ENCODE measurements at places on chromosomes 5 and 9.

- no peak for DNase-seq
Observed at GRCh38 chr5:32942225-32942989, 231.3 kb downstream of the NPR3 start.

DNA sequence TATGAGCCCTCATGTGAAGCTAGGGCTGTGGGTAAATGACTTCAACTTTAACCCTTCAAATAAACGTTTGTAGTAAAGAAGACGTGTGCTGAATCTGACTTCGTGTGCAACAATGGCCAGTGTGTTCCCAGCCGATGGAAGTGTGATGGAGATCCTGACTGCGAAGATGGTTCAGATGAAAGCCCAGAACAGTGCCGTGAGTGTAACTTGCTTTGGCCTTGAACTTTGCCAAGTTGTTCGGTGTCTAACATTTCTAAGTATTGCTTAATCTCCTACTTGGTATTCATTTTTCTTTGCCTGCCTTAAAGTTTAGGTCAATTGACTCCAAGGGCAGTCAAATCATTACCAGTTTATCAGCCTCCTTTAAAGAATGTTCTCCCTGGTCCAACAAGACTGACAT is 18.2 kb downstream of the VLDLR start:
- no peak for DNase-seq

DNA sequence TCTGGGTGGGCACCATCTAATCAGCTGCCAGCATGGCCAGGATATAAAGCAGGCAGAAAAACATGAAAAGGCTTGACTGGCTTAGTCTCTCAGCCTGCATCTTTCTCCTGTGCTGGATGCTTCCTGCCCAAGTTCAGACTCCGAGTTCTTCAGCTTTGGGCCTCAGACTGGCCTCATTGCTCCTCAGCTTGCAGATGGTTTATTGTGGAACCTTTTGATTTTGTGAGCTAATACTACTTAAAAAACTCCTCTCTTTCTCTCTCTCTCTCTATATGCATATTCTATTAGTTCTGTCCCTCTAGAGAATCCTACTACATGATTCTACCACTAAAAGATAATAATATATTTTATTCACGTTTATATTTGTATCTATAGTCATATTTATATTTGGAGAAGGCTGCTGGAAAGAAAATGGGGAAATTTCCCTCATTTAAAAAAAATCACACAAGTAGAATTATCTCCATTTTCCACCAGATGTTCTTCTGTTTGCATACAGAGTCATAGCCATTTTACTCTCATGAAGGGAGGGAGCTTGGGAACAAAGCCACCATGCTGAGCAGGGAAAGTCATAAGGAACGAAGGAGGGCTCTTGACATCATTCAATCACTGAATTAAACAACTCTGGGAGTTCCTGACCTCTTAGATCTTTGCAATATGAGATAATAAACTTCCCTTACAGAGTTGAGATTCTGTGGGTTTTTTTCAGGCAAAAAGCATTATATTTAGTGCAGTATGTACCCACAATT is 1137.4 kb upstream of the CDH18 start:
- DNase-seq = no peak

DNA sequence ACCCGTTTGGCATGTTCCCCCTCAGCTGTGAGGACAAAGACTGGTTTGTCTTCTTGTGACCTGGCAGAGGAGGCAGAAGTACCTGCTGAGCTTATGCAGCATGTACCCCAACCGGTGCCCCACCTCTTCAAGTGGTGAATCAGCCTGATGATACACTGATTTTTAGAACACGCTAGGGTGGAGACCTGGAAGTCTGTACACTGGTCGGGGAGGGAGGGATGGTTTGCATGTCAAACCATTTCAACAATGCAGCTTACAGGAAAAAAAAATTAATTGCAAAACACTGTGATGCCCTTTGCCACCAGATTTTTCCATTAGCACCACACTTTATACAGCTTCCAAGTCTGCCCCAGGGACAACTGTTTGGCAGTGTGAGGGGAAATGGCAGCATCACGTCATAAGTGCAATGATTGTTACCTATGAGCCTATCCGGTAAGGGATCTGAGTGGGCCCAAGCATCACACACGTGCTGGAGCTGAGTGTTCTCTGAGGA is 155.1 kb upstream of the DMRT1 start:
- no peak for DNase-seq

GRCh38 chr9:2299156-2299842 is 284.2 kb downstream of the SMARCA2 start:
- no peak for DNase-seq

- peak; percentile 43 for DNase-seq
Observed at GRCh38 chr9:71941060-71941568, 29.7 kb downstream of the C9orf85 start.

DNA sequence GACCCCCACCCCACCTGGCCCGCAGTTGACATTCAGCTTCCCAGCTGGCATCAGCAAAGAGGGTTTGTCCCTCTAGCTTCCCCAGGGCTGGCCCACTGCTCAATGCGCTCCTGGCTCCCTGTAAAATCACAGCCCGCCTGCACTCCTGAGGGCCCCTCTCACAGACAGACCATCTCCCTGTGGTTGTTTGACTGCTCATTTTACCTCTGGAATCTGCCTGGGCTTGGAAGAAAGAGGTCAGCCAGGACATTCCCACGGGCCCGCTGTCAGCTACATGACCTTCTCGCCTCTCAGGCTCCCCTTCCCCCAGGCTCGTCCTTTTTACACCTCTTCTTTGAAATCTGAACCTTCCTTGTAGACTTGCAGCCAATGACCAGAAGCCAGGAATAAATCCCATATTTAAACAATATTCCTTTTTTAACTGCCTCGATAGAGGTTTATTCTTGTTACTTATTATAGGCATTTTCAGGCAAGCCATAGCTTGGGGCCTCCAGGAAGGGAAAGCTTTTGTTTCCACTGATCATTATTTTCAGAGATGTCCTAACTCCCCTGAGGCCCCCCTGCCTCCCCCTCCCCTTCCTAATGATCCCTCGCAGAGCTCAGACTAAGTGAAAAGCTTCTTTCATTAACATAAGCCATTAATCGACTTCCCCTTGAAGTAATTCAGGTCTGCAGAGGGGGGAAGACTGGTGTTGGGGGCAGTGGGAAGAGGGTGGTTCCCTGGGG is 76.3 kb upstream of the IQGAP2 start:
- DNase-seq = no peak

DNA sequence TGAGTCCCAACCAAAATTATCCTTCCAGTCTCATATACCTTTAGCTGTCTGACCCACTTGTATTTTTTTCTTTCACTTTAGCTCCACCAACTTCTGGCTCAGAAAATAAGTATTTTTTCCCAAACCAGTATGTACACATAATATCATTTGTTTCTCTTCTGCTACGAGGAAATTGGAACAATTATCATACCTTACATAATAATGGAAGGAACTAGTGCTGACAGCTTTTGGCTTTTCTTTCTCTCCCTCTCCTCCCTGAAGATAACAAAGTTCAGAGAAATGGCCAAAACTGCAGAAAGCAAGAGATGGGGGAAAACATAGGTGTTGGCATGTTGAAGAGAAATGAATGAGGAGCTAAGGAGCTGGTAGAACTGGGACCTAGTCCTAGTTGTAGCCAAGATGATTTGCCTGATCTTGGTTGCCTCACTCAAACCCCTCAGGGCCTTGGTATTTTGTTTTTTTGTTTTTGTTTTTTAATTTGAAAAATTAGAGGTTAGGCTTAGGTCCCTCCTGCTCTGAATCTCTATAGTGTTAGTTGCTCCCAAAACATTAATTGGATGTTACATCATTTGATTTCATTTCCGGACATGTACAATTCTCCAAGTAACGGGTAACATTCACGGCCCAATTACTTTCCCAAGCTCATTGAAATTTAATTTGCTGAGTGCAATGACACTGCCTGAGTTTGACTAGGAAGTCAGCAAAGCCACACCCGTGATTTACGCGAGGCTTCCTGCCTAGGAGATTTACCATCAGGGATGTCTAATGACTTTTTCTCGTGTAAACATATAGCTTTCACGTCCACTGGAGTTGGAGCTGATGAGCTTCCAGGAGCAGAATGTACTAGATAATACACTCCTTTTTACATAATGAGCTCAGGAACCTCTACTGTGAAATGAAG is 291.6 kb downstream of the TLE1 start:
- no peak for DNase-seq

- no peak for DNase-seq
Observed at GRCh38 chr5:83488271-83488670, 16.7 kb downstream of the VCAN start.

DNA sequence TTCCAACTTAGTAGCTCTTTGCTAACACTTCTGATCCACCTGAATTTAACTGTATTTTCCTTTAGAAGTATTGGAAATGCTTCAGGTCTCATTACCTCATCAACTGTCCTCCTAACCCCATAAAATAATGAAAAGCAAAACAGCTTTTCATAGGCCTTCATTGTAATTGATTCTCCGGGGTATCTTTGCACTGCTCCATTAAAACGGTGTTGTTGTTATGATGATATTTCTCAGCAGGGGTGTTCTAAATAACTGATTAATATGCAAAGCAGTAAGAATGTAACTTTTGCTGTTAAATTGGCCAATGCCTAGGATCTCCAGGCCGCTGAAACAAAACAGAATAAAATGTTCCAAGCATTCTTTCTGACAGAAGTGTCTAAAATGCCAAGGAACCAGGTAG is 1983.2 kb downstream of the EFNA5 start:
- no peak for DNase-seq

DNA sequence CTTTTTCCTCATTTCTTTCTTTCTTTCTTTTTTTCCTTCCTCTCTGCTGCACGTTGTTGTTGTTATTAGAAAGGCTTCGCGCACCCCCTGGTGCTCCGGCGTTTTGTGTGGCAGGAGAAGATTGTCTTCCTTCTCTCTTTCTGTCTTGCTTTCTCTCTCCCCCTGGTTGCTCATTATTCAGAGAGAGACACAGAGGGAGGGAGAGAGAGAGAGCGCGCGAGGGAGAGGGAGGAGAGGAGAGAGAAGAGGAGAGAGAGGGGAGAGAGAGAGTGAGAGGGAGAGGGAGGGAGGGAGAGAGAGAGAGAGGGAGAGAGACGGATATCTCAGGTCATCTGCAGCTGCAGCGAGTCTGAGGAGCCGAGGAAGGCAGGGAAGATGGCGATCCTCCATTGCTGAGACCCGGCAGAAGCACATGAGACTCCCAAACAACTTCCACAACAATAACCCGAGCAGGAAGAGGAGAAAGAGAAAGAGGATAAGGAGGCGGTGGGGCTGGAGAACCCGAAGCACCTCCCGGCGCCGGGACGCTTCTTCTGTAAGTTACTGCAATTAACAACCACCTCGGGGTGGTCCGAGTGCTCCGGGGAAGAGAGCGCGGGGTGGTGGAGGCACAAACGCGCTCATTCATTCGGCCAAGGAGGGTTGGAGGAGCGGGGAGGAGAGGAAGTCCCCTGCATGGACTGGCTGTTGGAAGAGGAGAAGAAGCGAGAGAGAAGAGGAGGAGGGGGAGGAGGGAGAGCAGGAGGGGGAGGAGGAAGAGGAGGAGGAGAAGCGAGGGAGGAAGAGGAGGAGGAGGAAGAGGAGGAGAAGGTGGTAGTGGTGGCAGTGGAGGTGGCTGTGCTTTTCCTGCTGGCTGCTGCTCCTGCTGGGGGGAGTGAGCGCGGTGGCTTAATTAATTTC is at the start of gene ZNF462:
ZNF462 (plus strand) TSS at position 346 of the 900 bp plus-strand sequence. CDS start 60,218 bp downstream, outside the sequence.
- DNase-seq = no peak

DNA sequence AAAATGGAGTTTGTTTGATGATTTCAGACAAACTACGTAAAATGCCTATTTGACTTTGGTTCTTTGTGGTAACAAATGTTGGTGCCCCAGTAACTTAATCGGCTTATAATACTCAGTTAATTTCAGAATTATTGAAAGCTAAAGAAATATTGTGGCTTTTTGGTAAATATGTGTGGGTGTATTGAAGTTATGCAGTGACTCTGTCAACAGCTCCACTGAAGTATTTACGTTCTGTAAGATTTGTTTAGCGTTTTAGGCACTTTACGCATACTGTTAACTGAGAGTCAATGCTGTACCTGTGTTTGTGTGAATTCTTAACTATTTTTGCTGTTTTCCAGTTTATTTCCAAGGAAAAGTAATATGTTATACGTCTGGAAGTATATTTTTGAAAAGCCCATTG is 2.2 kb downstream of the RAD23B start:
- no peak for DNase-seq

GRCh38 chr9:109399258-109399767 is 78.5 kb upstream of the EPB41L4B start:
- no peak for DNase-seq

- no peak for DNase-seq
Observed at GRCh38 chr5:139851558-139851957, 56.0 kb downstream of the PSD2 start.

GRCh38 chr5:32690153-32690552 is 21.0 kb upstream of the NPR3 start:
- no peak for DNase-seq

- DNase-seq = no peak
Observed at GRCh38 chr5:172407822-172408221, 46.5 kb downstream of the SH3PXD2B start.

DNA sequence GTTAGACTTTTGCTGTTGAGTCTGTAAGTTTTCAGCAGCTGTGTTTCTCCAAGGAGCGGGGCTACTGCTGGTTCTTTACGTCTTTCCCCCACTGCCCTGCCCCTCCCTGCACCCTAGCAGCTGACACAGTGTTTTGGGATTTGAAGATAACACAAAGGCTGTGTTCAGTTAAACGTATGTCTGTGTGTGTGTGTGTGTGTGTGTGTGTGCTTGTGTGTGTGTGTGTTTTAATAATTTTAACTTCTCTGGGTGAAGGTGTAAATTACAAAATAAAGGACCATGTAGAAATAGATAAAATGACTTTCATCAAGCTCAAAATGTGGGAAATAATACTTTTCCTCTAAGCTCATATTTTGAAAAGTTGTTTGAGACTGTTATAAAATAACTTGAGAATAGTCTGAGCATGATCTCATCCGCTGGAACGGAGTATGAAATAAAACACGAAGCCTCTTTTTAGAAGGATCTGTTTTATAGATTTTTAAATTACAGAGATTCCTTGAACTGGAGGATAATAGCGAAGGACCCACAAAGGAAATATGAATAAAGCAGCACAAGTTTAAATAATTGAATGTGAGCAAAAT is 10.9 kb downstream of the ABL1 start:
- DNase-seq = no peak

GRCh38 chr5:139584137-139584536 is 23.0 kb downstream of the UBE2D2 start:
- no peak for DNase-seq

DNA sequence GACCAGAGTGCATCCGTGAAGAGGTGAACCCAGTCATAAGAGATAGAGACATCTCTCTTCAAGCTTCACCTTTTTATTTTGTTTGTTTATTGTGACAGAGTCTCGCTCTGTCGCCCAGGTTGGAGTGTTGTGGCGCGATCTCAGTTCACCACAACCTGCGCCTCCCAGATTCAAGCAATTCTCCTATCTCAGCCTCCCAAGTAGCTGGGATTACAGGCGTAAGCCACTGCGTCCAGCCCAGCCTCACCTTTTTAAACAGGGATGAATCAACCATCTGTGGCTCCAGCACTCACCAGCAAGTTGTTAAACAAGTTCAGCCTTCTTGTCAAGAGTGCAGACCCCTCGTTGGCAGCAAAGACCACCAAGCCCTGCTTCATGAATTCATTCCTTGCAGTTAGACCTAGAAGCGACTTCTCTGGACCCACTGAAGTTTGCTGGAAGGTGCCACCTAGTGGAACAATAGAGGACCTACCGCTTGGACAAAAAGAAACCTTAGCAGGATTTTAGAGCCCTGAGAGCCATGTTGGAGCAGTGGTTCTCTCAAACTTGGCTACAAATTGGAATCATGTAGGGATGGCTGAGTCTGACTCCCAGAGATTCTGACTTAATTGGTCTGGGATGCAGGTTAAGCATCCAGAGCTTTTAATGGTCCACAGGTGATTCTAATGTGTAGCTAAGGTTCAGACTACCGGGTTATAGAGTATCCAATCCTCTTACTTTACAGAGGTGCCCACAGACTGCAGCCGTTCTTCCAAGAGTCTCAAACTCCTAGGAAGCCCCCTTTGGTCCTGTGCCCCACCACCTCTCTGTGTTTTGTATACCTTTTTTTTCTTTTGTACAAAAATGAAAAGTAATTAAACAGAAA is 10.5 kb upstream of the GALNT10 start:
- no peak for DNase-seq
